ENCODE measurements at places on chromosomes 1 and 21.

- DNase-seq, result no peak
Observed at GRCh38 chr1:98503771-98504170, 157.8 kb upstream of the SNX7 start.

GRCh38 chr1:164902491-164902890 lies 343.5 kb downstream of the PBX1 start:
- DNase-seq, result no peak

GRCh38 chr1:16983649-16984048 lies 3.2 kb upstream of the MFAP2 start:
- DNase-seq, result no peak

DNA sequence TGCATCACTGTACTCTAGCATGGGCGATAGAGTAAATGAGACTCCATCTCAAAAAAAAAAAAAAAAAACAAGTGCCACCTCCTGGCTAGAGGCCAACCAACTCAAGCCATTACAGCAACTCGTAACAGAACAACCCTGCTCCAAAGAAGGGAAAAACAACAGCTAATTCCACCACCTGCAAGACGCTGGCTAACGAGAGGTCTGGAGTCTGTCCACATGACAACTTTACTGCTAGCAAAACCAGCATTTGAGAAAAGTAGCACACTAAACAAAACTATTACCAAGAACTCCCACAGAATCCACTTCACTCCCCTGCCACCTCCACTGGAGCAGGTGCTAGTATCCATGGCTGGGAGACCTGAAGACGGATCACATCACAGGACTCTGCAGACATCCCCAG lies 24.1 kb upstream of the EGLN1 start:
- no peak for DNase-seq
